ENCODE measurements at places on chromosomes 1 and 21.
A peak's percentile ranks its signal among the peaks of the same experiment; 100 is the strongest.

GRCh38 chr1:81228926-81229325, 571.8 kb upstream of the ADGRL2 start:
- DNase-seq, result no peak

GRCh38 chr1:175174309-175175102, 18.1 kb downstream of the KIAA0040 start:
- no peak for DNase-seq

- DNase-seq, result no peak
Measured at GRCh38 chr1:92951141-92951582, 10.1 kb downstream of the DIPK1A start.

- no peak for DNase-seq
Measured at GRCh38 chr1:156160000-156160742, 6.8 kb downstream of the SEMA4A start.

- no peak for DNase-seq
Measured at GRCh38 chr1:36465731-36466369, 1.7 kb upstream of the MRPS15 start.

- peak; percentile 61 for DNase-seq
Measured at GRCh38 chr1:8202182-8202905, 115.6 kb upstream of the SLC45A1 start.

DNA sequence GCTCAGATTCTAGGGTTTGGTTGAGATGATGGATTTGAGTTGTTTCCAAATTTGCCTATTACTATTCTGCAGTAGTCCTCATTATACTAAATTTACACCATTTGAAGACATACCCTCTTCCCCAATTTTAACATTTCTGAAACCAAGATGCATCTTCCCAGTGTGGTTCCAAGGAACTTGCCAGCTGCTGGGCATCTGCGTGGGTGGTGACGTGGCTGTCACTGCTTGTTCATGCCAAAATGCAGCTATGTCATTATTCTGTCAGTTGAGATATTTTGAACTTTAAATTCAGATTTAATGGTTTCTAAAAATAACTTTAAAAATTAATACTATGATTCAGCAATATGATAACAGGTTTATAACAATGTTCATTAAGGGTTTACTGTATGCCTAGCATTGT, 1.2 kb downstream of the ZFP69 start:
- DNase-seq, result no peak

GRCh38 chr1:31920956-31921355, 17.2 kb downstream of the PTP4A2 start:
- DNase-seq, result no peak

GRCh38 chr1:94385308-94385929, 32.8 kb upstream of the ABCD3 start:
- DNase-seq, result no peak

- no peak for DNase-seq
Measured at GRCh38 chr1:7360526-7360925, 410.6 kb upstream of the VAMP3 start.

All from NCI-H2227 treated with DMSO at 0.1 percent for 48 hours (cell line).